ENCODE measurements at places on chromosomes 3 and 15.

DNA sequence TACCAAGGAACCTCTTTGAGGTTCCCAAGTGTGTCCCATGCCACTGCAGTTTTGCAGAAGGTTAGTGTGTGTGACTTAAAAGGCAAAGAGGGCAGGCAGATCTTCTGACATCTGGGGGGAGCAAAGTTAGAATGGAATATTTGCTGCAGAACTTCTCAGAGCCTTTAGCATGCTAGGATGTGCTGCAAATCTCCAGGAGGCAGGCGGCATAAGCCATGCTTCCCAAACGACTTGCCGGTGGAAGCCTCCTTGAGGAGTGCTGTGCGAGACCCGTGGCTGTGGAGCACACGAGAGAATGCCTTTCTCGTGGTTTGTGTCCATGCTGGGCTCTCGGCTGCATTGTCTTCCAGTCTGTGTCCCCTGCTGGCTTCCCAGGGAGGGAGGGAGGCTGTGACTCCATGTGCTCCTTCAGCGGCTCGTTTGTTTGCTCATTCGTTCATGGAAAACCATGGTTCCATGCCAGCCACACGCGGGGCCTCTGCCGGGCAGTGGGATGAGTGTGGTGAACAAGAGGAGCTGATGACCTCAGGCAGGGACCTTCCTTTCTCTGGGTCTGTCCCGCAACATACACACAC is 13.8 kb downstream of the HDAC11 start:
- peak; percentile 56 for DNase-seq

- DNase-seq: no peak
Measured at GRCh38 chr15:50107157-50107556, 11.9 kb downstream of the ATP8B4 start.

DNA sequence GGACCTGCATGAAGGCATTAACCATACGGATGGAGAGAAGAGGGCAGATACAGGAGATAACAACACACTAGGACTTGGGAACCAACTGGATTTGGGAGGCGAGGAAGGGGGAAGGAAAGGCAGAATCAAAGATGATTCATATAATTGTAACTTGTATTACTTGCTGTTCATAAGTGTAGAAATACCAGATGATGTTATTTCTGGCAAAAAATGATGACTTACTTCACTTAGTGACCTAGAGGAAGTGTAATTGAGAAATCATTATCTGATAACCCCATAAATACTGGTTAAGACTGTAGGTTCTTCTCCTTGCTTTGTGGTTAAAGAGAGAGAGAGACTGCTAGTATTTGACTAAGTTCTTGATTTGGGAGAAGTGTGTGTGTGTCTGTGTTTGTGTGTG is 50.5 kb upstream of the GK5 start:
- no peak for DNase-seq

GRCh38 chr15:48375767-48376166 is 44.5 kb downstream of the DUT start:
- DNase-seq: no peak

DNA sequence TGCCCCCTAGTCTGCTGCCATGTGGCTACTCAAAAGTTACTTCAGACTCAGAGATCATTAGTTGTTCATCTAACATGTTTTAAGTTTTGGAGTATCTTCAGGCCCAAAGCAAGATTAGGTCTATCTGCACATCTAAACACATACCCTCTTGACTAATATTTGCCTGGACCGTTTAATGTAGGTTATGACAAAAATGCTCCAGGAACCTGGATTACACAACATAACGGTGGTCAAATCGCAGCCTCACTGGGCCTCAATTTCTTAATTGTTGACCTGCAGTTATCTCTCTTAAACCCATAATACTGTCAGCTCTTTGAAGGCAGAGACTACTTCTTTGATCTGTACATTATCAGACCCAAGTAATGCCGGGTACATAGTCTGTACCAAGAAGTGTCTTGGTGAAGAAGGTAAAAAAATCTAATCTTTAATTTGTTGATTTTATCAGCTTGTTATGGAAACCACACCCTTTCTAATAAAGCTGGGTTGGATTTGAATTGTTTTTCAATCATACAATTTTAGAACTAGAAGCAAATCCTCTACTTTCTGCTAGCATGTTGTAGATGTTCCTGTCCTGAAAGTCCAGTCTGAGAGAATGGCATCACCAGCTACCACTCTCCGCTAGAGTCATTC is 3.6 kb downstream of the SNRK start:
- DNase-seq: no peak

DNA sequence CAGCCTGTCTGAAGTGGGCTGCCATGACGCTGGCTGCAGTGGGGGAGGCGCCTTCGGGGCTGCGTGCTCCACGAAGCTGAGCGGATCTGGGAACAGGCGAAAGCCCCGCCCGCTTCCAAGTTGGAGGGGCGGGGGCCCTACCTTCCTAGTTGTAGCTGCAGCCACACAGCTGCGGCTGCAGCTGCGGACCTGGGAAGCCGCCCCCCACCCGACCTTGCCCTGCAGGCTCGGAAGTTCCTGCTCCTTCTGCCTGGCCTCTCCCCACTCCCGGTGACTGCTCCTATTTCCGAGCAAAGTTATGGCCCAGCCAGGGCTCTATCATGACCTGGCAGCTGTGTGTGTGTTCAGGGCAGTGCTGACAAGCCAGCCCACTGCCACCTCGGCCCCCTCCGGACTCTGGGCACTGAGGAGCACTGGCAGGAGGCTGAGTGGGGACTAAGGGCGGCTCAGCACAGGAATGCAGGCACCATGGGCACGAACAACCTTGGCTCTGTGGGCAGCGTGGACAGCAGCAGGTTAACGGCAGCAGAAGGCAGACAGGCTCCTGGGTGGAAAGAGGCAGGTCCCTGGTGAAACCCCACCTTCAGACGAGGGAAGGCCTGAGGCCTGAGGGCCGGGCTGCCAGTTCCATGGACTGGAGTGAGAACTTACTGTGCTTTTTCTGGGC is 352.4 kb upstream of the TMCO5A start:
- no peak for DNase-seq

DNA sequence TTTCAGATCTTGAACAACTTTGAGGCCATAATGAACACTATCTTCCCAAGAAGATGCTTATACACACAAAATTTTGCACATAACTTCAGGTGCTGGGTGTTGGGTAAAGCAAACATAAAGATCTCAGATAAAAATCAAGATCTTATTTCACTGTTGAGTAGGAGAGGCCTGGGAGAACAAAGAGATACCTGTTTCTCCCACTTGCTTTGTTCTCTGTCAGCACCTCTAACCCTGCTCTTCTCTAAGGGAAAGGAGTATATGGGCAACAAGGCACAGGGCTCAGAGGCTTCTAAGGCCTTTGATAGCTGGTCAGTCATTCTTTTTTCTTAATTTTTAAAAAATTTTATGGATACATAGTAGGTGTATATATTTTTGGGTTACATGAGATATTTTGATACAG is 3.6 kb upstream of the GK5 start:
- DNase-seq: no peak

- no peak for DNase-seq
Measured at GRCh38 chr15:36948982-36949381, 151.4 kb downstream of the MEIS2 start.

- no peak for DNase-seq
Measured at GRCh38 chr3:4724051-4724629, 231.0 kb downstream of the ITPR1 start.

GRCh38 chr3:133930341-133930933 is 34.8 kb upstream of the RAB6B start:
- DNase-seq: peak; percentile 30

DNA sequence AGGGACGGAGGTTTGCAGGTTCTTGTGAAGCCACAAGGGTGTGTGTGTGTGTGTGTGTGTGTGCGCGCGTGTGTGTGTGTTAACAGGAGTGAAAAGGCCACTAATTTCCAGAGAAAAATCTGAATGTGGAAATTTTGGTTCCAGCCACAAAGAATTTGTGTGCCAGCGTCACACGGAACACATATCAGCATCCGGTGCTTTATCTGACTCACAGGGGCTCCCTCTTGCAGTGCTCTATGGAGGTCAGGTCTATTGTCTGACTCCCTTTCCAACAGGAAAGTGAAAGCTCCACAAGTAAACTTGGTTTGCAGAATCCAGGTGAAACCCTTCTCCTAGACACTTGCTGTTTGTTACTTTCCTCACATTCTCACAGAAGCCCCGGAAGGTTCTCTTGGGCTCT is 6.2 kb downstream of the CLDN11 start:
- no peak for DNase-seq

DNA sequence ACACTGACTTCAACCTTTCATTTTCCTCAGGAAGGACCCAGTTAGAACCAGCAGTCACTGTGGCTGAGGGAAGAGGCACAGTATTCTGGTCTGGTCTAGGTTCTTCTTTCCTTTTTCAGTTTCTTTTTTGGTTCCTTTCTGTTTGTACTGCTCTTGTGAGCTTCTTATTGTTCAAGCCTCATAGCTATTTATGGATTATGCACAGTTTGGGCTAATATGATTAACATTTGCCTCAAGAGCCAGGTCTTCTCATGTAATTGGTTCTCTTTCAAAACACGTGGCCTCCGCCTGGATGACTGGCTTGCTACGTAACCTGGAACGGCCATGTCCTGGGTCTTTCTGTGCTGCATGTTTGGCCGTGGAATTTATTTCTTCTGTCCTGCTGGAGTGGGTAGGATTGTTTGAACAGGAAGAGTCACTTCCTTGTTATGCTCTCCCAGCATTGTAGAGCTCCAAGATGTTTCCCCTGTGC is 43.3 kb downstream of the RBMS3 start:
- no peak for DNase-seq

DNA sequence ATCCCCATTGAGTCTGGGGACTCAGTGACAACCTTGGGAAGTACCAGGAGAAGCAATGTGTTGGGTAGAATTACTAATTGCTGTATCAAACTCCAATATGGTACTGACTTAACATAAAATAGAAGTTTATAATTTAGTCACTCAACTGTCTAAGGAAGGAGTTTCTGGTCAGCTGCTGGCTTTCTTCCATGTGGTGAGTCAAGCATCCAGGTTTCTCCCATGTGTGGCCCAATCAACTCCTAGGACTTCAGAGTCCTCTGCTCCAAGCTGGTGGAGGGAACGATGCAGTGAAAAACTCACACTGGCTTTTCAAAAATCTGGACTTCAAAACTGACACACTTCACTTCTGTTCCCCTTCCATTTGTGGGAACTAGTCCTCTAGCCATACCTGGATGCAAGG is 25.2 kb downstream of the WNT5A start:
- DNase-seq: no peak

- DNase-seq: peak; percentile 47
Measured at GRCh38 chr3:64463981-64464380, 223.8 kb downstream of the ADAMTS9 start.

Measured in dorsolateral prefrontal cortex (tissue), 122 donors.